Melanocyte of skin (primary cell): ENCODE measurements at places on chromosomes 13 and 19. TPM values are rescaled to one million over a fixed set of nuclear protein-coding genes. Genes with fewer than 3 reads are reported as not detected.

IFNL2 gene
- not detected in 2 replicates for total RNA-seq

CYP4F2 gene
- not detected in 2 replicates for total RNA-seq

CGB5 gene
- total RNA-seq, result not detected in 2 replicates

TTC9B gene
- total RNA-seq, result not detected in 2 replicates

FXYD3 gene
- total RNA-seq, result 1.0 and 12.0 TPM in 2 replicates

RELB gene
- total RNA-seq, result 15.3 and 24.4 TPM in 2 replicates

VSIG10L gene
- 2.1 and 2.5 TPM in 2 replicates for total RNA-seq

WDR62 gene
- total RNA-seq, result 4.0 and 6.2 TPM in 2 replicates

TIMM50 gene
- 66.4 and 136 TPM in 2 replicates for total RNA-seq

USF2 gene
- total RNA-seq, result 82.6 and 83.4 TPM in 2 replicates

SELENOV gene
- total RNA-seq, result 0.36 TPM in 1 of 2 replicates, not detected in the other

ATP4B gene
- not detected in 2 replicates for total RNA-seq

HIF3A gene
- total RNA-seq, result not detected in 2 replicates

CEACAM18 gene
- not detected in 2 replicates for total RNA-seq

FUT3 gene
- total RNA-seq, result not detected in 2 replicates

CACNA1A gene
- 0.36 and 0.69 TPM in 2 replicates for total RNA-seq

UCHL3 gene
- 31.6 and 41.8 TPM in 2 replicates for total RNA-seq

KLC3 gene
- not detected in 2 replicates for total RNA-seq

MAST1 gene
- 2.1 and 3.6 TPM in 2 replicates for total RNA-seq

RGS9BP gene
- total RNA-seq, result under 0.01 and 0.31 TPM in 2 replicates

GFY gene
- total RNA-seq, result not detected in 2 replicates

HPN gene
- 0.33 and 0.46 TPM in 2 replicates for total RNA-seq

GZMM gene
- not detected in 2 replicates for total RNA-seq

KL gene
- under 0.01 TPM in 1 of 2 replicates, not detected in the other for total RNA-seq

ARL11 gene
- total RNA-seq, result not detected in 2 replicates

SYT5 gene
- total RNA-seq, result 0.36 and 1.0 TPM in 2 replicates

ZNF430 gene
- total RNA-seq, result 8.2 and 10.0 TPM in 2 replicates
